ENCODE measurements at places on chromosomes 16 and 17. TPM values are rescaled to one million over a fixed set of nuclear protein-coding genes. Genes with fewer than 3 reads are reported as not detected.

GRCh38 chr17:9209781-9210370 lies 188.6 kb downstream of the NTN1 start:
- H3K27ac ChIP-seq: no peak overlapping the region
- no peaks in the 10 kb centered on the region for H3K27me3 ChIP-seq
- peaks cover 21% of the 10 kb centered on the region for H3K4me1 ChIP-seq
- H3K4me3 ChIP-seq: no peak overlapping the region
- DNase-seq: peak; percentile 33

GRCh38 chr16:55662644-55663031 lies 6.8 kb downstream of the SLC6A2 start:
- no peak overlapping the region for H3K4me3 ChIP-seq
- H3K36me3 ChIP-seq: no peaks in the 10 kb centered on the region
- no peak overlapping the region for H3K27ac ChIP-seq
- no peaks in the 10 kb centered on the region for H3K27me3 ChIP-seq
- no peaks in the 10 kb centered on the region for H3K4me1 ChIP-seq

- H3K4me1 ChIP-seq: no peaks in the 10 kb centered on the region
- no peak overlapping the region for H3K4me3 ChIP-seq
- peaks cover 21% of the 10 kb centered on the region for H3K36me3 ChIP-seq
- H3K27me3 ChIP-seq: no peaks in the 10 kb centered on the region
Measured at GRCh38 chr16:931626-932500, 38.9 kb downstream of the LMF1 start.

DNA sequence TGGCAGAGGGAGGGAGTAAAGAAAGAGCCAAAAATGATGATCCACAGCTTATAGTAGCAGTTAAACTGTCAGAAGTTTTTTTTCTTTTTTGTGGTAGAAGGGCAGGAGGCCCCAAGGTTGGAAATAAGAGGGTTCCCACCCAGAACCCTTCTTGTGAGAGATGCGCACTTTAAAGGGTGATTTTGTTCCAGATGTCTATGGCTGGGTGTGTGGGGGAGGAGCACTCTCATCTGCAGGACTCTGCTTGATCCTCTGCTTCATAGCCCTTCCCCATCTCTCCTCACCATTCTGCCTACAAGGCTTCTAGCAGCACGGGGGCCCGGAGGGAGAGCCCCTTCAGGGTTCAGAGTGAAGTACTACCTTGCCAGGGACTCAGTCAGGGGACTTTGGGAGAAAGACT lies 6.4 kb downstream of the ATXN1L start:
- H3K4me3 ChIP-seq: no peak overlapping the region
- no peaks in the 10 kb centered on the region for H3K27me3 ChIP-seq
- no peak overlapping the region for H3K27ac ChIP-seq
- no peaks in the 10 kb centered on the region for H3K4me1 ChIP-seq
- peaks cover 63% of the 10 kb centered on the region for H3K36me3 ChIP-seq

GRCh38 chr17:66260688-66261087 lies 31.5 kb upstream of the APOH start:
- no peaks in the 10 kb centered on the region for H3K27me3 ChIP-seq
- no peaks in the 10 kb centered on the region for H3K36me3 ChIP-seq
- no peaks in the 10 kb centered on the region for H3K4me1 ChIP-seq
- no peak for DNase-seq

- H3K4me1 ChIP-seq: peaks cover 3% of the 10 kb centered on the region
- no peak for DNase-seq
- no peak overlapping the region for H3K4me3 ChIP-seq
- H3K27ac ChIP-seq: no peak overlapping the region
- no peaks in the 10 kb centered on the region for H3K36me3 ChIP-seq
Measured at GRCh38 chr17:1470071-1470754, 14.2 kb upstream of the CRK start.

GRCh38 chr17:54814371-54814770 lies 86.3 kb upstream of the TOM1L1 start:
- H3K36me3 ChIP-seq: no peaks in the 10 kb centered on the region
- H3K27me3 ChIP-seq: no peaks in the 10 kb centered on the region
- no peak overlapping the region for H3K27ac ChIP-seq
- H3K4me3 ChIP-seq: no peak overlapping the region
- no peak for DNase-seq
- no peaks in the 10 kb centered on the region for H3K4me1 ChIP-seq

GRCh38 chr17:14590459-14591250 lies 289.8 kb downstream of the HS3ST3B1 start:
- H3K4me3 ChIP-seq: no peak overlapping the region
- H3K4me1 ChIP-seq: no peaks in the 10 kb centered on the region
- no peak for DNase-seq
- no peak overlapping the region for H3K27ac ChIP-seq
- H3K27me3 ChIP-seq: no peaks in the 10 kb centered on the region

GRCh38 chr16:14549789-14550153 lies 80.3 kb downstream of the PARN start:
- no peak for DNase-seq
- H3K4me1 ChIP-seq: no peaks in the 10 kb centered on the region
- peaks cover 36% of the 10 kb centered on the region for H3K36me3 ChIP-seq
- H3K27ac ChIP-seq: no peak overlapping the region

DNA sequence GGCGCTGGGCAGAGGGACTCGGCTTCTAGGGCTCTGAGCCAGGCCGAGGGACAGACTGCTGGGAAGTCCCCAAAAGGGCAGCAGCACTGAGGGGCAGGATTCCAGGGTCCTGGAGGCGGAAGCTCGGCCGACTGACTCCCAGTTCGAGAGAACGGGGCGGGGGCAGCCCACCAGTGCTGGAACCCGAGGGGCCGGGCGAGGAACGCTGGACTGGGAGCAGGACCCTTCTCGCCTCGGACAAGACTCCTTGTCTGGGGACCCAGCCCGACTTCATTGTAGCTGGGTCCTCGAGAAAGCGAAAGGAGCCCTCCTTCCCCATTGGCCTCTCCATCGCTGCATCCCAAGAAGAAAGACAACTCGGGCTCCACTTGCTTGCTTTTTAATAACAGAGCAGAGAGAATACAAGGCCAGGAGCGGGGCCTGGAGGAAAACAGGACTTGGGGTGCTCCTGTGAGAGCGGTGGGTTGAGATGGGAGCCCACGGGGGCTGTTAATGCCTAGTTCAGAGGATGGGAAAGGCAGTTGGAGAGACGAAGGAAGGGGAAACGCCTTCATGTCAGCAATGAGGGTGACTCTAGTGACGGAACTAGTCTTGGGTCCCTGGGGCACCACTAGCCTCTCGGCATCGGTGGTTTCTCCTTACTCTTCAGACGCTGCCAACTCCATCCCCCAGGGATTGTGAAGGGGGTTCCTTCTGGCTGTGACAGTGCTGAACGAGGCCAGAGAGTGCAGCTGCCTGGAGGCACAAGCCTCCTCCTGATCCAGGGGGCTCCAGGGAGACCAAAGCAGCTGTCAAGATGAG lies 492 bp upstream of the CAMTA2 start:
- H3K27me3 ChIP-seq: no peaks in the 10 kb centered on the region
- peak overlapping the region; percentile 98 for H3K27ac ChIP-seq
- H3K4me1 ChIP-seq: peaks cover 13% of the 10 kb centered on the region
- H3K36me3 ChIP-seq: no peaks in the 10 kb centered on the region
- H3K4me3 ChIP-seq: peak overlapping the region; percentile 81

The HID1 gene
- 141 TPM for total RNA-seq

The POLR3K gene
- 2.5 TPM for total RNA-seq

The NUP85 gene
- 52.8 TPM for total RNA-seq

The KRTAP9-8 gene
- total RNA-seq: not detected

The PRSS33 gene
- not detected for total RNA-seq
